ENCODE measurements at places on chromosomes 4 and X.

DNA sequence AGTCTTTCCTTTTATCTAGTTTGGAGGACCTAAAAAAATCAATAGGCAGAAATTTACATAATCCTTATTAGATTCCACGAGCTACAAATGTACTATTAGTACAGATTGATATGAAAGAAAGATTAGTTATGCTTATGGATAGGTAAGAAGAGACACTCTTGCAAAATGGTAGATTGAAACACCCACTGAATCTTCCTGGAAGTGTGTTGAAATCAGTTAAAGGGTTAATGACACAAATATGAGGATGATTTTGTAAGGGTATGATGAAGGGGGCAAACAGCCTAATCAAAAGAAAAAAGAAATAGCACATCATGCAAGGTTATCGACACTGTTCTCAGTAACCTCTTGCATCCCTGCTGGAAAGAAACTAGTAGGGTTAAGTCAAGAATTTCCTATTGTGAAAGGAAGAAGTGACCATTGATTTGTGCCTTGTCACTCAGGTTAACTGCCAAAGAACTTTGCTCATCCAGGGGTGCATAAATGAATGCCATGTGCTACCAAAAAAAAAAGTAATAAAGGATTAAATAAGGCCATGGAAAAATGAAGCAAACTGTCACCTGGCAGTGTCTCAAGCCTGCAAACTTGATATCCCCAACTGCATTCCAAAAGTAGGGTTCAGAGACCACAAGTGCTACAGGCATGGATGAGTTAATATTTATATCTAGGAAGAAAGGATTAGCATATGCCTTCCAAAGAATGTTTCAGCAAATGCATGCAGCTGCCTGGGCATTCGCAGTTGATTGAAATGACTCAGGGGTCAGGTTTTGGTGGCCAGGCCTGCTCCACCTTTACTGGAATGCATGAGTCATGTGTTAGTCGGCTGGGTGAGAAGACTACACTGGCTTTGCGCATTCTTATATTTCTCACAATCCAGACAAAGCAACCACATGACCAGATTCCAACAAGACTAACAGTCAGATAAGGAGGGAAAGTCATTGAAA, 78.3 kb upstream of the ATXN3L start:
- peak; percentile 20 for DNase-seq

- DNase-seq: no peak
Measured at GRCh38 chr4:139229534-139230039, 50.4 kb downstream of the MGARP start.

- no peak for DNase-seq
Measured at GRCh38 chr4:94453391-94453963, 1.7 kb downstream of the PDLIM5 start.

GRCh38 chr4:92382128-92382527, 78.4 kb downstream of the GRID2 start:
- no peak for DNase-seq

- DNase-seq: no peak
Measured at GRCh38 chr4:100165809-100166208, 24.5 kb downstream of the DDIT4L start.

GRCh38 chrX:33589316-33589715, 378.0 kb upstream of the DMD start:
- DNase-seq: no peak

GRCh38 chr4:16772366-16772850, 126.0 kb downstream of the LDB2 start:
- no peak for DNase-seq

All from stimulated activated naive CD8-positive, alpha-beta T cell treated with anti-CD3 and anti-CD28 coated beads, Interleukin-15, Interleukin-2, amounts not matched to agents 100 U/mL and 50 U/mL, for 24 hours (primary cell).